ENCODE measurements at places on chromosomes 4 and X.

DNA sequence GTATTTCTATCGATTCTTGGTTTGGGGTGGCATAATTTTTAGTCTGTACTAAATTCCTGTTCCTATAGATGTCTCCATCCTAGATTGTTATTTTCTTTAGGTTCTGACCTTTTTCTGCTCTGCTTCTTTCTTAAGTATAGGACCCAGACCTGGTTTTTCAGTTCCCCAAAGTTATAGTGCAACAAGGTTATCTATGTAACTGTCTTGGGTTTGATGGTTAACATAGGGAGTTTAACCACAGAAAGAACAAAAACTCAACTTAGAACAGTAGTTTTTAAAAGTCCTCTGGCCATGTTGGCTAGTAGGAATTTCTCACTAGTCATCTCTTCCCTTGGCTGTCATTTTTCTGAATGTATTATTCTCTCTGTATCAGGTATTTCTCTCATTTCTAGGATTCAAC, 38.8 kb upstream of the MAD2L1 start:
- DNase-seq = no peak

DNA sequence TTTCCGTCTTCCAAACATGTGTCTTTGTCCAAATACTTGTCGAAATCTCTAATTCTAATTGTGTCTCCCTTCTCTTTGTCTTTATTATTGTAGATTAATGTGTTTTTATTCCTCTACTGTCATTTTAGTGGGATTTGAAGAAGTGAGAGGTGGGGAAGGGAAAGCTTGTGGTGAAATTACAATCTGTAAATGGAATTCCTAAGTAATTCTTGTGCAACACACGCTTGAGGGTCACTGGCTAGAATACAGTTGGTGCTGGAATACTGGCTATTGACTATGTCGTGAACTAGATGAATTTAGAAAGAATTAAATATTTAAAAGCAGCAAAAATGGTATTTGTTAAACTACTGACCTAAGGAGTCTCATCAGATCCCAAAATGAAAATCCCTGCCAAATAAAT, 10.7 kb upstream of the FNIP2 start:
- DNase-seq = no peak

DNA sequence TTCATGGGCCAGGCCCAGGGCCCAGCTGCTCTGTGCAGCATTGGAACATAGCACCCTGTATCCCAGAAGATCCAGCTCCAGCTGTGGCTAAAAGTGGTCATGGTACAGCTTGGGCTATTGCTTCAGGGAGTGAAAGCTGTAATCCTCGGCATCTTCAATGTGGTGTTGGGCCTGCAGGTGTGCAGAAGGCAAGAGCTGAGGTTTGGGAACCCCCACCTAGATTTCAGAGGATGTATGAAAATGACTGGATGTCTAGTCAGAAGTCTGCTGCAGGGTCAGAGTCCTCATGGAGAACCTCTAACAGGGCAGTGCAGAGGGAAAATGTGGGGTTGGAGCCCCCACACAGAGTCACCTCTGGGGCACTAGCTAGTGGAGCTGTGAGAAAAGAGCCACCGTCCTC, 341.7 kb downstream of the PPP3CA start:
- no peak for DNase-seq

GRCh38 chr4:85610450-85610849, 135.5 kb downstream of the ARHGAP24 start:
- peak; percentile 94 for DNase-seq

DNA sequence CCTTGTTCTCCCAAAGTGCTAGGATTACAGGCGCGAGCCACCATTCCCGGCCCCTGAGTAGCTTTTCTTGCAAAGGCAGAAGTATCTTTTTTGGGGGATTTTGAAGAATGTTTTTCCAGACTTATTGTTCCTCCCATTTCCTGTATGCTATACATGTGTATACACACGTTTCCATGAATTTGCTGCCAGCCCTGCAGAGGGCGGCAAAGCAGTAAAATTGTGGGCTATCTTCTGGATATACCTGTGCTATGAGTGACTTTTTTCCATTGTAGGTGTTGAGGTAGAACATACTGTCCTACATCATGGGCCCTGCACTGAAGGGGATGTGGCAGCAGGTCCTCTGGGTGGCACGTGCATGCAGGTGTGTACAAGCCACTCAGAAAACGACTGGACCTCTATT, 16.9 kb upstream of the MED28 start:
- DNase-seq = no peak

DNA sequence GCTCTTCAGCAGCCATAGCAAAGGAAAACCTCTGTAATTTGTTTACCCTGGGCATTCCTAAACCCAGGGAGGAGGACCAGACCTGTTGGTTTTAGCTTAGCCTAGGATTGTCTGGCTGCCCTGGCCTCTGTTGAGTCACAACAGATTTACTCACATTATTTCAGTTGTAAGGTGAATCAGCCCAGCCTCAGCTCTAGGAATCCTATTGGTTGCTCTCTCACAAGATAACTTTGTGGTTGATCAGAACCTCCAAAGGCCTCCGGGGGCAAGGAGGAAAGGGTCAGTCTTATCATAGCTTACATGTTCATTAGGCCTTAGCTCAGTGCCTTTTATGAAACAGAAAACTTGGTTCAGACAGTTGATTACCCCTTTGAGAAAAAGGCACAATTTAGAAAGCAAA, 41.0 kb downstream of the PDK3 start:
- DNase-seq = peak; percentile 12

DNA sequence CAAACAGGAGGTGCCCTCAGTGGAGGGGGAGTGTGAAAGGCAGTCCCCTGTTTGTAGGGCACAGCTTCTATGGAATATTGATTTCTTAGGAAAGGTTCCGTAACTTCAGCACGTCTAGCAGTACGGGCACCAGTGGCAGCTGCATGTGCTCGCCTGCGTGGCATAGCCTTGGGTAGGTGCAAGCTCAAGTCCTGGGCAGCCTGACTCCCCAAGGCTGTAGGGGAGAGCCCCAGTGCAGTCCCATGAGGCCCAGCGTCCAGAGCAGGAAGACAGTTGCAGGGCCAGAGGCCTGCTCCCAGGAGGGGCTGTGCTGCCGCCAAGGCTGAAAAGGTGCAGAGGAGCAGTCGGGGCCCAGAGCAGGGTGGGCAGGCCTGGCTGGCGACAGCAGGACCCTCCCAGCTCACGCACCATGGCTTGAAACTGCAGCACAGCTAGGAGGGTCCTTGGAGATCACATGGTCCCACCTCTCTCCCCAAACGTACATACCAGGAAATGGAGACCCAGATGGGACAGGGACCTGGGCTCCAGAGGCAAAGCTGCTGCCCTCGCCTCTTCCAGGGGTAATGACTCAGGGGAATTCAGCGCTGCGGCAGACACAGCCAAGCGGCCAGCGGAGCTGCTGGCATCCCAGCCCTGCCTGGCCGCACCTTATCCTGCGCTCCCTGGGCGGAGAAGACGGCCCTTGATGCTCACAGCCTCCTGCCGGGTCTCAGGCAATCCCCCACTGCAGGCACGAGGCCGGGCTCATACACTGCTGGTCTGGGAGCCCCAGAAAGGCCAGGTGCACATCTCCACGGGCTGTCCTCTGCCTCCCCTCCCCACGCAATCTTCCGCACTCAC, 6.0 kb upstream of the DUSP9 start:
- no peak for DNase-seq

DNA sequence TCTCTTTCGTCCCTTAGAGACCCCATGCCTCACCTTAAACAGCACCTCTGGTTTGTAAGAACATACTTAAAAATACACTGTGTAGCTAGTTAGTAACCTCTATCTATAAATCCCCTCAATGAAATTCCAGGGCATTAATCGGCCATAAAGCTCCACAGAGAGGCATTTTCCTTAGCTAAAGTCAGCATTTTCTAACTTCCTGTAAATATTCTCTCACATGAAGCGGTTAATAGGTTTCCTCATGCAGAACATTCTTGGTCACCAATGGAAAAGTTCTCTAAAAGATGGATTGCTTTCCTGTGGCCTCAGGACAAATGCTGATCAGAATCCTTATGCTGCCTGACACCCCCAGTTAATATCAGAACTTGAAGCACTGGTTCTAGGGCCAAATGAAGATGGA, 248.6 kb upstream of the BOD1L1 start:
- DNase-seq = no peak

DNA sequence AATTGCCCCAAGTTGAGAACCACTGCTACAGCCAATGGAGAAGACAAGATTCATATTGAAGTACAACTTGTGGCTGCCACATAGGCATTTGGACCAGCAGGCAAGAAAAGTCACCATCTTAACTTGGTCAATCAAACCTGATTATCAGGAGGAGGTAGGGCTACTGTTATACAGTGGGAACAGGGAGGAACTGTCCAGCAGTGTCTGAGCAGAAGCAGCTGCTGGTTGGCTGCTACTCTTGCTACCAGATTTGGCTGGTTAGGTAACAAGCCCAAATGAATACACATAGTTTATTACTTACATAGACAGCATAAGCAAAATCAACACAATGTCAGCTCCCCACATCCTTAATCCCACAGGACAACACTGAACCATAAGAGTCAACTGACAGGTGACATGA, 39.4 kb downstream of the ATP1B4 start:
- no peak for DNase-seq

DNA sequence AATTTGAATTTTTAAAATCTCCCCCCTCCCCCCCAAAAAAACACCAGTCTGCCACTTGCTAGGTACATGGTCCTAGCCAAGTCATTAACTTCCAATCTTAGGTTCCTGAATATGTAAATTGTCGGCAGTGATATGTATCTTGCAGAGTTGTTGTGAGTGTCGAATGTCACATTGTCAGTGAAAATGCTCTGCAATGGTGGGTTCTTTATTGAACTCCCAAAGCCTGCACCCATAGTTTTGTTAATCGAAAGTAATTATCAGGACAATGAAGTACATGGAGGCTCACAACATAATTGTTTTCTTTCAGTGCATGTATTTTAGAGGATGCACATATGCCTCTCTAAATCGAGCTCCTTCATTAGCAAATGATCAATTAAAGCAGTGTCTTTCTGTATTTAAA, 185.6 kb upstream of the S100G start:
- no peak for DNase-seq

GRCh38 chr4:89242216-89242615, 65.4 kb downstream of the GPRIN3 start:
- DNase-seq = no peak

DNA sequence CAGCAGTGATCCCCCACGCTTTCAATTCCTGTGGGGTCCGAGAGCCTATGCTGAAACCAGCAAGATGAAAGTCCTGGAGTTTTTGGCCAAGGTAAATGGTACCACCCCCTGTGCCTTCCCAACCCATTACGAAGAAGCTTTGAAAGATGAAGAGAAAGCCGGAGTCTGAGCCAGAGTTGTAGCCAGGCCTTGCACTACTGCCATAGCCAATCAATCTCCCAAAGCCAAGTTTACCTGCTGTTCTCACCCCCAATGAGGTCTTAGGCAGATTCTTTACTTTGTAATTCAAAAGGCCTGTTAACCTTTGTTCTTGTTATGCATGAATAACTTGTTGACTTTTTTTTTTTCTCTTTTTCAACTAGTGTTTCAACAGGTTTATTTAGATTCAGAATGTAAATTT, 4.0 kb downstream of the MAGEB2 start:
- no peak for DNase-seq

GRCh38 chr4:66693694-66694093, 851.6 kb downstream of the CENPC start:
- no peak for DNase-seq

DNA sequence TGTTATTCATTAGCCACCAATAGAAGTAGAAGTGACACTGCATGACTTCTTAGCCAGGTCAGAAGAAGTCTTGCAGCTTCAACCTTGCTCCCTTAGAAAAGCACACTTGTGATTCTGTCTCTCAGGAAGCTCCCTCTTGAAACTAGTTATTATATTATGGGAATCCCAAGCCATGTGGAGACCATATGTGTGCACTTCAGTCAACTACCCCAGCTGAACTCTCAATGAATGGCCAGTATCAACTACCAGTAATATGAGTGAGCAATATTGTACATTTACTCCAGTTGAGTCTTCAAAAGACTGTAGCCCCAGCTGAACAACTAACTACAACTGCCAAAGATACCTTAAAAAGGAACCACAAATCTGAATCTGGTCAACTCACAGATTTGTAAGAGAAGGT, 77.1 kb upstream of the GABRA3 start:
- DNase-seq = no peak

DNA sequence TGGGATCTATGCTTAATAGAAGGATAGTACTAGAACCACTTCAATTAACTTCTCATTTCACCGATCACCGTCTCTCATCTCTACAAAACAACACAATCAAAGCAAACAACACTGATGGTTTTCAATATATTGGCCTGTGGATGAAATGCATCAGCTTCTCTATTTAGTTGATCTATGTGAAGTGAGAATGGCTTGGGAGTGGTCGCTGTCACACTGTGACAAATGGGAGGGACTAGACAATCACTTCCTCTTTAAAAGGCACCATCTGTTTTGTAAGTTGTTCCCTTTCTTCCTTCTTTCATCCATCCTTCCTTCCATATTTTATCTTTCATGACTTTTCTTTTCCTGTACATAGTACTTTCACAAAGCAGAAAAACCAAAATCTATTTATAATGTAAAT, 23.9 kb upstream of the NWD2 start:
- no peak for DNase-seq

GRCh38 chr4:63589796-63590195, 819.5 kb downstream of the TECRL start:
- DNase-seq = no peak

GRCh38 chrX:119638725-119639471, 32.7 kb upstream of the NKRF start:
- DNase-seq = peak; percentile 81

- no peak for DNase-seq
Observed at GRCh38 chr4:160352637-160353036, 1249.8 kb downstream of the RAPGEF2 start.
